BJ (cell line): ENCODE measurements at places on chromosomes 6 and 20. TPM values are rescaled to one million over a fixed set of nuclear protein-coding genes. Genes with fewer than 3 reads are reported as not detected.

The C20orf202 gene
- not detected in 2 replicates for polyA plus RNA-seq

The GPANK1 gene
- 12.6 and 15.0 TPM in 2 replicates for polyA plus RNA-seq

The TRAPPC3L gene
- 0.04 and 0.17 TPM in 2 replicates for polyA plus RNA-seq

The FNDC11 gene
- 0.26 and 0.76 TPM in 2 replicates for polyA plus RNA-seq

The ZBTB46 gene
- polyA plus RNA-seq = 0.13 and 0.32 TPM in 2 replicates

The ELOVL2 gene
- 0.17 and 0.21 TPM in 2 replicates for polyA plus RNA-seq

The RAET1G gene
- polyA plus RNA-seq = 0.77 and 1.1 TPM in 2 replicates

The CD40 gene
- 7.5 and 11.6 TPM in 2 replicates for polyA plus RNA-seq

The ADGB gene
- polyA plus RNA-seq = not detected in 2 replicates

The UBD gene
- not detected in 2 replicates for polyA plus RNA-seq

The LY6G6D gene
- polyA plus RNA-seq = not detected in 2 replicates

The NT5E gene
- 63.0 and 99.2 TPM in 2 replicates for polyA plus RNA-seq

The BMP7 gene
- polyA plus RNA-seq = not detected in 2 replicates

The CLDN20 gene
- not detected in 2 replicates for polyA plus RNA-seq

The SLC52A3 gene
- not detected in 2 replicates for polyA plus RNA-seq

The TSHZ2 gene
- polyA plus RNA-seq = not detected in 2 replicates

The CCN5 gene
- 0.91 and 2.0 TPM in 2 replicates for polyA plus RNA-seq

The SNAI1 gene
- 3.6 and 6.5 TPM in 2 replicates for polyA plus RNA-seq
